ENCODE measurements at places on chromosomes 12 and 14.

- DNase-seq, result no peak
Observed at GRCh38 chr12:27198036-27198435, 46.0 kb upstream of the STK38L start.

DNA sequence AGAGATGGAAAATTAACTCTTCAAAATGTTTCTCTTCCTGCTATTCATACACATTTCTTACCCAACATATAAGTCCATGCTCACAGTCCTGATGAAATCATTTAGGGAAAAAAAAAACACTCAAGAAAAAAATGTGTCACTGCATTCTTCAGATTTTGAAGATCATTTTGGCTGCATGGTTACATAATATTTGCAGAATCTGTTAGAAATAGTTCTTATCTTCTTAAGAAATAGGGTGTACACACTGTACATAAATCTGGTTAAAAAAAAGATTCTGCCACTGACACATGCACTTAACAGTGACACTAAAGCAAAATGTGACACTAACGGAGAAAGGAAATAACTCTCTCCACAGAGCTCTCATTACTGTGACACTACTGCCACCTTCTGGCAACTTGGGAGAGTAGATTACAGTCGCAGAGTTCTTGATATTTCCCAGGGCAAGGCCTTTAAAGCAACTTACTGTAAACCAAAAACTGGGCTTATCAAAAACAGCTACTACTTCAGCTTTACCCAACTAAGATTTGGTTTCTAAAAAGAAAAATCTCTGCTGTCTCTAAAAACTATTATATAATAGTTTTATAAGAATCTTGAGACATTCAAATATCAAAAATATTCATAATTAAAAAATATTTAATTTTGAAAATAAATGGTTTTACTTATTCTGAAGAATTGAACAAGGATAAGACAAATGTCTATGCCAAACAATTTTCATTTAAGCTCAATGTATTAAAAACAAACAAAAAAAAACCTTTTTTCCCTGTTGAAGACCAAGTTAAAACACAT, 65.0 kb downstream of the SETD3 start:
- DNase-seq, result no peak

GRCh38 chr12:12899530-12900380, 8.4 kb downstream of the GPRC5A start:
- no peak for DNase-seq

GRCh38 chr12:127469331-127469730, 797.6 kb upstream of the TMEM132C start:
- DNase-seq, result no peak

GRCh38 chr12:42812086-42812485, 222.5 kb upstream of the PRICKLE1 start:
- DNase-seq, result no peak

DNA sequence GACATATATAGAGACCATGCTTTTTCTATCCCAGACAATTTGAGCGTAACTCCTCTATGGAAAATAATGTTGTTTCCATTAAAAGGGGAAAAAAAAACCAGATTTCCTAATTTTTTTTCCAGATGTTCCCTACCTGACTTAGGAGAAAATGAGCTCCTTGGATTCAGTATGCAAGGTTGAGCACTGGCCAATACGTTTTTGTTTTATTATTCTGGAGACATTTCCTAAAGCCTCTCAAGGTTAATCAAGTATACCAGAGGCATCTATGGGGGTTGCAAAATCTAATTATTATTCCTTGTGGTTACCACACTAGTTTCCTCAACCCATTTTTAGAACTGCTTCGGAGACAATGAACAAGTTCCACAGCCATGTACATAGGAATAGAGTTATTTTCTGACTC, 291.3 kb downstream of the SLC16A7 start:
- DNase-seq, result no peak

- DNase-seq, result no peak
Observed at GRCh38 chr14:75389679-75390078, 38.1 kb upstream of the JDP2 start.

DNA sequence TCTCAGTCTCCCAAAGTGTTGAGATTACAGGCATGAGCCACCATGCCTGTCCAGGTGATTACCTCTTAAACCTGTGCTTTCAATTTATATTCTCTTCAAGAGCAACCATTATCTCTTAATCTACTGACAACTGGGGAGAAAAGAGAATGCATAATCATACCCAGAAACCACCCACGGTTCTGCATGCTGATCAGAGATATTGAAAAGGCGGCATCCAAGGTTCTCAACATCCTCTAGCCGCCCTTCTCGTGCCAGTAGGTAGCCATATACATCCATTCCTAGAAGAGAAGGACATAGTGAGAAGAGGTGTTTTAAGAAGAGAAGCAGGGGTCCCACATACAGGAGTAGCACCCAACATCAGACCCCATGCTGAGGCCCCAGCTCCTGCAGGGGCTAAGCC, 20.8 kb downstream of the ANAPC7 start:
- no peak for DNase-seq

GRCh38 chr12:110858848-110859247, 12.1 kb downstream of the CCDC63 start:
- DNase-seq, result no peak

GRCh38 chr12:112270673-112271072, 111.6 kb downstream of the HECTD4 start:
- no peak for DNase-seq

GRCh38 chr14:105944632-105945610, 418.5 kb downstream of the TMEM121 start:
- no peak for DNase-seq

- DNase-seq, result no peak
Observed at GRCh38 chr12:116381744-116382685, 104.5 kb upstream of the MED13L start.

- DNase-seq, result no peak
Observed at GRCh38 chr12:2095878-2096277, 43.1 kb downstream of the CACNA1C start.

DNA sequence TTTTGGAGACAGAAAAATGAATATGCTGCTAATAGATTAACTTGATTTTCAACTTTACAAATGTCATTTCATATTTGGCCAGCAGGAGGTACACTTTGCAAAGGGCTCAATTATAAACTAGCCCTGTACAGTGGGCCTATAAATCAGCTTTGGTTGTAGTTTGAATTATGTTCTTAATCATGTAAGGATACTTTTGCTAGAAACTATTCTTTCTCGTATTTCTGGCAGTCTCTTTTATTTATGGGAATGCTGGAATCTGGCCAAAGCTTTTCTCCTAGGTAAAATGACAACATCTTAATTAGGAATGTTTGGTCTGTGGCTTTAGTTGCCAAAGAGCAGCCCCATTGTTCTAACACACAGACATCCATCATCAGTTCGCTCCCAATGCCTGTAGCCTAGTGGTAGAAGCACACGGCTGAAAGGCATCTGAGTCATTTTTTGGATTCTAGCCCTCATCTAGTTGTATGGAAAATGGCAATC, 1322.3 kb upstream of the SEL1L start:
- no peak for DNase-seq

- DNase-seq, result no peak
Observed at GRCh38 chr12:111942557-111942956, 70.4 kb downstream of the TMEM116 start.

DNA sequence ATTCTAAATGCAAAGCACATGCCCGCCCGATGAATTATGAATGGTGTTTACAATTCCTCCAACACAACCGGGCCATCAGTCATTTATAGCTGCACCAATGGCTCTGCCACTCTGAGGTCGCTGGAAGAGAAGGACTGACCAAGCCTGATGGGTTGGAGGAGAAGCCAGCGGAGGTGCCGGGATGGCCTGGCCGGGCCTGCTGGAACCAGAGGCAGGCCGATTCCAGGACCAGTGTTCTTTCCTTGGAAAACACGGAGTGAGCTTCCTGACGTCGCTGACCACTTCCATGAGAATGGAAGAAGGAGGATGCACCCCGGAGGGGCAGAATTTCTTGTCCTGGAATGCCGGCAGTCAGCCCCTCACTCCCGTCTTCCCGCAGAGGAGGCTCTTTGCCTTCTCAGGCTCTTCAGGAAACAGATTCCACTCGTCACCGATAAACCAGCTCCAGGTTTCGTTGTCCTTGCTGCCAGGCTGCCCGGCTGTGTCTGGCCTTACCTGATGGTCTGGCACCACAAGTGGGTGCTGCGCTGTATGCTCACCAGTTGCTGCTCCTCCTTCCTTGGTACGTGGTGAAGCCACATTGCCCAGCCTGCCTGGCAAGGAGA, 358.5 kb upstream of the SFSWAP start:
- DNase-seq, result peak; percentile 17

DNA sequence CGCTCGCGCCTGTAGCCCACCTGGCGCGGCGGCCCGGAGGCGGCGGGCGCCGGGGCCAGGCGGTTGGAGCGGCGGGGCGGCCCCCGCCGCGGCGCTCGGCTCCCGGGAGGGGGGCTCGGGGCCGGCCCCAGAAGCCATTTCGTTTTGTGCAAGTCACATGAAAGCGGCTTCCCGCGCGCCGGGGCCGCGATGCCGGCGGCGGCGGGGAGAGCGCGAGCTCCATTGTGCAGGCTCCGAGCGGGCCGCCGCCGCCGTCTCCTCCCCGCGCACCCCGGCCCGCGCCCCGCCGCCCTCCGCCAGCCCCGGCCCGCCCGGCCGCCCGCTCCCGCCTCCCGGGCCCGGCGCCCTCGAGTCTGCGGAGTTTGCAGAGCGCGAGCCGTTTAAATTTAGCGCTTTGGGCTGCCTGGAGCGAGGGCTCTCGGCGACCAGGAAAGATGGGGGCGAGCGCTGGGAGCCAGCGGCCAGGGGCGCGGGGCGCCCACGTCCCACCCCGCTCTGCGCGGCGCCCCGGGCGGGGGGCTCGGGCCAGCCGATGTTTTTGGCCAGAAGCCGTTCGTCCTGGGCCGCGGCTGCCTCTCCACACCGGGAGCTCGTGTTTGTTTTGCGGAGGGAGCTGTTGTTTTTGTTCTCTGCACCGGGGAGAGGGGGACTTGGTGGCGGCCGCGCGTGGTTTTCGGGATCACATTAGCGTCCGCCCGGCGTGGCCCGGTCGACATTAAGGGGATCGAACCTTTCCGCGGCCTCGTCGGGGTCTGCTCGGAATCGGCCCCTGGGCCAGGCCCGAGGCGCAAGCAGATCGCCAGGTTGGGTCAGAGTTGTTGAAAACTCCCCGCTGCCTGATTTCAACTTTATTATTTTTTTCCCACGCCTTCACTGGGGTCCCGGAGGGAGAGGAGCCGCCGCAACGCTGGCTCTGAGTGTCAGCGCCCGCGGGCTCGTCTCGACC, 982 bp downstream of the BCL7A start:
- no peak for DNase-seq

DNA sequence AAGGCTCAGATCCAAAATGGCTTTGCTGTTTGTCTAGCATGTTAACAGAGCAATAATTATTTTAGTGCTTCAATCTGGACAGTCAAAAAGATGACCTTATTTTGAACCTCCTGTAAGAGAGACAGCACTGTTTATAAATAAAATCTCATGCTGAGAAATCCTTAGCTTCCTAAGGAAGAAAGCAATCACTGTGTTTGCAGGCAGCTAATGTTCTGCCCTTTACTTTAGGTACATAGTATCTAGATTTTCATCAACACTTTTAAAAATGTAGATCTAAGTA, 105.3 kb downstream of the PRKD1 start:
- no peak for DNase-seq
